ENCODE measurements at places on chromosomes 12 and 14. TPM values are rescaled to one million over a fixed set of nuclear protein-coding genes. Genes with fewer than 3 reads are reported as not detected.

The IFNG-AS1 gene
- total RNA-seq = 0.09 TPM

DNA sequence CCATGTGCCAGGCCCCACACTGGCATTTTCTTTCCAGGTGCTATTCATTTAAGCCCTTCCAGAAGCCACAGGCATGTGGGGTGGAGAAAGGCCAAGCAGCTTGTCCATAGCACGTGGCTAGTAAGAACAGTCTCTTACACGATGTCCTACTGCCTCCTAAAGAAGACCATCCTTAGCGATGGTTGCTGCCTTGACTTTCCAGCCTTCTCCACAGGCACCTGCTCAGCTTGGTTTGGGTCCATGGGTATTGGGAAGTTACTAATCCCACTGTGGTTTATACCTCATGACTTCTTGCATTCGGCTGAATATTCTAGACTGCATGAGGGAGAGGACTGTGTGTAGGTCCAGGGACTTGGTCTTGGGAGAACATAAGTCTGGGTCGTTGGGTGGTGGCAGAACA lies 49.2 kb downstream of the NINJ2 start:
- no peak for DNase-seq

The HNF1A gene
- total RNA-seq = 0.09 TPM

The FOXA1 gene
- total RNA-seq = not detected

The MGST1 gene
- 203 TPM for total RNA-seq

DNA sequence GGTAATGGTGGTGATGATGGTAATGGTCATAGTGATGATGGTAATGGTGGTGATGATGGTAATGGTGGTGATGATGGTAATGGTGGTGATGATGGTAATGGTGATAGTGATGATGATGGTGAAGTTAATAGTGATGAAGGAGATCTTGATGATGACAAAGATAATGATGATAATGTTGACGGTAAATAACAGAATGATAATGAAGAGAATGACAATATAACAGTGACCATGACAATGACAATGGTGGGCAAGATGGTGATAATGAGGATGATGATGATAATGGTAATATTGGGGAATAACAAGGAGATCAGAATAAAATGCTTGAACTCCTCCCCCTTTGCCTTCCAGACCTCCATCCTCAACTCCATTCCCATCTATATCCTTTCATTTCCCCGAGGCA lies 233.3 kb upstream of the SFSWAP start:
- no peak for DNase-seq

Measured in fibroblast of the aortic adventitia (primary cell).